ENCODE measurements at places on chromosomes 3 and 15.

DNA sequence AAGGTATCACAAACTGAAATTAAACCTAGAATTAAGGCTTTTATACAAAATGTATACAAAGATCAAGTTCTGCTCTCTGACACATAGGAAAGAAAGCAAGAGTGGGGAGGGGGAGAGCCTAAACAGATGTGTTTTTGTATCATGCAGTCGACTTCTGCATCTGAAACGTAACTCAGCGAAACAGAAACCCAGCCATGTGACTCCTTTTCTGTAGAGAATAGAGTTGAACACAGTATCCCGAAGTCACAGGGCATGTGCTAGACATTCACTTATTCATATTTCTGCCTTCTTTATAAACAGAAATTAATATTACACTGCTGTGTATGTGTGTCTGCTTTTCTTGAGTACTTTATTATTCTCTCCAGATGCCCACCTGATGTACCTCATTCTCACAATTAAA lies 121.0 kb downstream of the PDZRN3 start:
- DNase-seq = no peak

GRCh38 chr3:62582495-62583172 lies 209.3 kb upstream of the FEZF2 start:
- no peak for DNase-seq

DNA sequence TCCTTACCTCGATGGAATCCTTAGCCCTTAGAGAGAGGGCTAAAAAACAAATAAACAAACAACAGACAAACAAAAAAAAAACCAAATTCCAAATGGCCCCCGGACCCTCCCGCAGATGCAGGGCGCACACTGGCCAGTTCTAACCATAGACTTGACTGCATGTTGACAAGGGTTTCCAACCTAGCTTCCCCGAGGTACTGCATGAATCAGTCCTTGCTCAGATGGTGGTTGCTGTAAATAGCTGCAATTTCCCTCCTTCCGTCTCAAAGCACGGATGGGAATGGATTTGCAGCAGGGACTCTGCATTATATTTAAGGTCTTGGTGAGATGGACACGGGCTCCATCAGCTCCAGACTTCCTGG lies 162.8 kb downstream of the CD47 start:
- DNase-seq = no peak

DNA sequence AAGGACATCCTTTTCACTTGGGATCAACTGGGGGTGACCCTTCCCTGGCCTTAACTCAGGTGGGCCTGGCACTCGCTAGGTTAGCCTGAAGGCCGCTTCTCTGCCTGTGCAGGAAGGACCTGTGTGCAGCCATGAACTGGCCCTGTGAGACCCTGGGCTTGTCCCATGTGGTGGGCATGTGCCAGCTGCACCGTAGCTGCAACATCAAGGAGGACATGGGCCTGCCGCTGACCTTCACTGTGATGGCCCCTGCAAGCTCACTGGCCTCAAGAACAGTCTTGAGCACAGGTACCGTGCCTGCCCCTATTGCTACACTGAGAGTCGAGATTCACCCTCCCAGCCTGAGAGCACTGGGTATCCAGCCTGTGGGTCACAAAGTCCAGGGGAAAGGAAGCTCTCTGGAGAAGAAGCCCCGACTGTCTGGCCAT lies 43.0 kb downstream of the SAXO2 start:
- DNase-seq = no peak

DNA sequence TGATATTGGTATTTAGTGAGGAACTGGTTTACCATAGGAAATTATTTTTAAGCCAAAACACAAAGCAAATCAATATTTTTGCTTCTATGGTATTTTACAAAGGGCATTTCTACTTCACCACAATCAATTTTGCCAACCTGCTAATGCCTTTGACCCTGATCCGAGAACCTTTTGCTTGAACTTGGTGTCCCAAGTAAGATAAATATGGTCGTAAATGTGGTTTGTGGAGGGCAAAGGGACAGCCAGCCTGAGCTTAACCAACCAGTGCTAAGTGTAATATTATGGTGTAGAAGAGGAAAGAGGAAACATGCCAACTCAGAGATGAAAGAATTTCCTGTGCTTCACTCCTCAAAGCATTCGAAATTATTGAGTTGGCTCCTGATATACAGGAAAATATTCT lies 148.4 kb downstream of the C3orf38 start:
- DNase-seq = no peak
